ENCODE measurements at places on chromosomes 16 and 17.
A peak's percentile ranks its signal among the peaks of the same experiment; 100 is the strongest.

DNA sequence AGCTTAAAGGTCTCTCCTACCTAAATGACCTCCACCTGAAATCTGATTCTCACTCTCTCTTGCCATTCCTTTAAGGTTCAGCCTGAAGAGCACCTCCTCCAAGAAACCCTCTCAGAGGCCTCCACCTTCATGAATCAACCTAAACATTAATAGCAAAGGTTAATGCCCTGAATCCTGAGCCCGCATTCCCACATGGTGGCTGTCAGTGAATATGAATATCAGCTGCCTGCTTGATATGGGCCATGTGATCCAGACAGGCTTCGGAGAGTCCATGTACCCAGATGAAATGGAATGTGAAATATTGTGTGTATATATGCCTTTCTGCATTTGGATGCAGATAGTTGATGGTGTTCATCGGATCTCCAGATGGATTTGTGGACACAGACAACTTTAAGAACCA, 317.5 kb downstream of the TOX3 start:
- no peak for DNase-seq

DNA sequence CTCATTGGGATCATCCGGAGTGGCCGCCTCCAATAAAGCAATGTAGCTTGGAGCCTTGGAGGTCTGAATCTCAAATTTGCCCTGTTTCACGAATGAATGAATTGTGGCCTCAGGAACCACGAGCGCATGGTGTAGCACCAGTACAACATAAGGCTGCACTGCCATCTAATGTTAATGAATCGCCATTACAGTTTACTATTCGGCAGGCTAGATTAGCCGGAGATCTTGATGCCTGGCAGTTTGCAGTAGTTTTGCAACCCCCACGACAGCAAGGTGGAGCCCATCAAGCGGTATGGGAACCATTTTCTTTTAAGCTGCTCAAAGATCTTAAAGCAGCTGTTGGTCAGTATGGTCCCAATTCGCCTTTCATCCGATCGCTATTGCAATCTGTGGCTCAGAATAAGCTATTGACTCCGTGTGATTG, 18.8 kb downstream of the ALOX15B start:
- DNase-seq, result peak; percentile 42

GRCh38 chr17:73785958-73786743, 141.9 kb upstream of the SDK2 start:
- DNase-seq, result no peak

- DNase-seq, result no peak
Observed at GRCh38 chr17:42378359-42378958, 9.8 kb downstream of the STAT3 start.

DNA sequence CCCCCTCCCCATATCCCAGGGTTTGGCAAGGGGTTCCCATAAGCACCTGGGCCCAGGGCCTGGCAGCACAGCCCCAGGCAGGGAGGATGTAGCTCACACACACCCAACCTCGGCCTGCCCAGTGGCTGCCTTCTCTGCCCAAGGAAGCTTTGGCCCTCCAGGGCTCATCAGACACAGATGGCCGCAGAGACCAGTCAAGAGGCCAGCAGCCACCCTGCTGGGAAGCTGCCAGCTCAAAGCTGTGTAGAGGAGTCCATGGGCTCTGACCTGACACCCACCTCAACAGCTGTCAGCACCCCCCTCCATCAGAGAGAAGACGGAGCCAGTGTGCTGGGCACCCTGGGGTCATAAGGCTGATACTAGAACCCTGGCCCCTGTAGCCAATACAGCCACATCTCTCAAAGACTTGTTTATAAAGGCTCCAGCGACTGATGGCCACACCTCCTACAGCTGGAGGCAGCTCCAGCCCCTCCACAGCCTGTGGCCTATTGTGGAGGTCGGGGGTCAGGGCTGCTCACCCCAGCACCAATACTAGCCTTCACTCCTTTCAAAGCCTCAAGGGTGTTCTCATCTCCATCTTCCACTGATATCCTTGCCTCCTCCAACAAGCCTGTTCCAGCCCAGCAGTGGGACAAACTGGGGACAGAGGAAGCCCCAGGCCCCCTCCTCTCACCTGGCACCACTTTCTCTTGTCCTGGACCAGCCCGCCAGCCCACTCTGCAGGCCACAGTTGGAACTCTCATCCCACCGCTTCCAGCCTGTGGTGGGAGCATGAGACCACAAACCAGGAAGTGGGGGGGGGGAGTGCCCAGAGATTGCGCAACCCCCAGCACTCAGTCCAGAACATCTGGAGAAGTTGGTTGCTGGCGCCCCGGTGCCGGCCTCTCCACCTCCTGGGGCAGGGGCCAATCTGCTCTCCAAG, 2.2 kb upstream of the MPG start:
- DNase-seq, result no peak

DNA sequence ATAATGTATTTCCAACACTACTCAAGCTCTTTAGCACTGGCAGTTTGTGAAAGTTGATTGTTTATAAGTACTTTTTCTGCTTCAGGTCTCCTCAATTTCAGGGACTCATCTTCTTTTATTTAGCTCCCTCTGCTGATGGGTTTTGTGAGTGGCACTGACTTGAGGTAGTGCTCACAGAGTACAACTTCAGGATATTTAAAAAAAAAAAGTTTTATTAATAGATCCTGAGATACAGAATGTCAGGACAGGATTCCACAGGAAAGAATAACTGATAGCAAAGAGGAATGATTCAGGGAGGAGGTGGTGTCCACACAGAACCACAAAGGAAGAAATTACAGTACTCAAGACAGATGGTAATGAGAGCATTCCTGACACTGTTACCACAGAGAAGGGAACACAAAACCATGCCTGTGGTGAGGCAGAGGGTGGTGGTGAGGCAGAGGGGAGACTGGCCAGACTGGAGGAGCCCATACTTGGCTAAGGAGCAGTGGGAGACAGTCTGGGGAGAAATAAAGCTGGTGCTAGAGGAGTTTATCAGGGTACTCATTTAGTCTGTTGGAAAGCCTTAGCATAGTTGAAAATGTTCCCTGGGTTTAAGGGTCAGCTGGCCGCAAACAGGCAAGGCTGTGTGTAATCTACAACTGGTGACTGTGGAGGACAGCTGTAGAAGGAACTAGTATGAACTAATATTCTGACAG, 63.7 kb downstream of the SPAG9 start:
- no peak for DNase-seq

Measured in SIG-M5 (cell line).